ENCODE measurements at places on chromosomes 4 and X. TPM values are rescaled to one million over a fixed set of nuclear protein-coding genes. Genes with fewer than 3 reads are reported as not detected.
A peak's percentile ranks its signal among the peaks of the same experiment; 100 is the strongest.

GRCh38 chr4:2261110-2261852 is 628 bp downstream of the MXD4 start:
- H3K27ac ChIP-seq, result peak overlapping the region; percentile 65
- peaks cover 18% of the 10 kb centered on the region for H3K4me1 ChIP-seq
- no peaks in the 10 kb centered on the region for H3K36me3 ChIP-seq
- peak; percentile 8 for DNase-seq

- no peak for DNase-seq
- H3K36me3 ChIP-seq, result no peaks in the 10 kb centered on the region
These were observed 312.6 kb downstream of the EVC2 start for GRCh38 chr4:5395781-5396180.

DNA sequence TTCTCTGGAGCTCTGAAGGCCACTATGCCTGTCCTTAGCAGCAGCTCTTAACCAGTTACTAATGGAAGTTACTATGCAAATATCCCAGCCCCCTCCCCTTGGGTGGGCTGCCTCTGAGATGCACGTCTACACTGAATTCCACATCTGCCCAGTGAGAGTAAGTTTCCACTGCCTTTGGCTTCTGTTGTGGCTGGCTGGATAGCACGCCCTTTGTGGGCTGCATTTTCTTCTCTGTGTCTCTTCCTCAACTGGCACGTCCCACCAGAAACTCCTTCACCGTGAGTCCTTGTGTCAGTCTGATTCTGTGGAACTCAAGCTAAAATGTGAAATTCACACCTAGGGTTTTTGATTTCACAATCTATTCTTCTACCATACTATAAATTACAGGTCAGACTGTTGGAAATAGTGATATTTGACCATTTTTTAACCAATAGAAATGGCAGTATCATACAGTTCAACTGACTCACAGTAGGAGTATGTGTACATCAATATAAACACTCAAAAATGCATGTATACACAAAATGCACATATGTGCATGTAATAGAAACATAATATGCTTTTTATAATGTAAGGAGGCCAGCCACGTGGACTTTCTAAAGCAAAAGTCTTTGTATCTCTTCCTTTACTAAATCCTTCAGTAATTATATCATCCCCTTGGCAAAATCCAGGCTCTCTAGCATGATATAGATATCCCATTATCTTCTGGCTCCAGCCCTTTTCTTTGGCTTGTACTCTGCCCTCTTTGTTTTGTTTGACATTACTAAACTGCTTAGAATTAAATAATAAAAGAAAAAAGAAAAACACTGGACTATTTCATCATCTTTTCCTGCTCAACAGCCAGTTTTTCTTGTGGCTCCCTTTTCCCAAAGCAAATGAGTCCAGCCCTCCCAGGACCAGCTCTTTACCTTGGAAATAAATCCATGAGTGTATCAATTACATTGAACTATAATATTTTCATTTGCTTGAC is 33.2 kb upstream of the LDB2 start:
- peak; percentile 48 for DNase-seq
- no peaks in the 10 kb centered on the region for H3K27me3 ChIP-seq
- H3K4me1 ChIP-seq, result no peaks in the 10 kb centered on the region
- no peaks in the 10 kb centered on the region for H3K36me3 ChIP-seq

DSPP gene
- not detected for total RNA-seq

CHRDL1 gene
- 3.3 TPM for total RNA-seq
